ENCODE measurements at places on chromosomes 7 and 10.

DNA sequence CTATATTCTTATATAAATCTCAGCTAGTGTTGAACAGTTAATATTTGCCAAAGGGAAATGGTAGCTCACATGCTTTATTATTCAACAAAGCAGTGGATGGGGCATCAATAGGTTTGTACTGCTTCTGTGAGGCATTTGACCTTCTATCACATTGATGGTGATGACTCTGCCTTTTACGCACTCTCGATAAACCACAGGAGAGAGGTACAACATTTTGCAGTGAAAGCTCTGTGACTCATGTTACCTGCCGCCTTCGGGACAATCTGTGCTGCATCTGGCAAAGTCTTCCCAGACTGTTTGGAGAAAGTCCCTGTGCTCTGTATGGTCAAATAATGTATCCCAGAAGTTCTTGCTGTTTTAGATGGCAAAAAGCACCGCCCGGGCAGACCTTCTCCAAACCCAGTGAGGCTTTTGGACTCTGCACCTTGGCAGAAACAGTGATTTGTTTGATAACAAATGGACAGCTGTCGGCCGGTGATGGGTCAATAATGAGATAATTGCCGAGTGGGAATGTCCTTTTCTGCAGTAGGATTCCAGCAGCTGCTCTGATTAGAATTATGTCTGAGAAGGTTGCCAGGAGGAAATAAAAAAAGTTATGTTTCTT, 61.0 kb downstream of the PLPP4 start:
- no peak for DNase-seq

GRCh38 chr7:79531116-79531515, 77.6 kb upstream of the MAGI2 start:
- DNase-seq: no peak

GRCh38 chr7:17770710-17771375, 169.5 kb downstream of the SNX13 start:
- no peak for DNase-seq

DNA sequence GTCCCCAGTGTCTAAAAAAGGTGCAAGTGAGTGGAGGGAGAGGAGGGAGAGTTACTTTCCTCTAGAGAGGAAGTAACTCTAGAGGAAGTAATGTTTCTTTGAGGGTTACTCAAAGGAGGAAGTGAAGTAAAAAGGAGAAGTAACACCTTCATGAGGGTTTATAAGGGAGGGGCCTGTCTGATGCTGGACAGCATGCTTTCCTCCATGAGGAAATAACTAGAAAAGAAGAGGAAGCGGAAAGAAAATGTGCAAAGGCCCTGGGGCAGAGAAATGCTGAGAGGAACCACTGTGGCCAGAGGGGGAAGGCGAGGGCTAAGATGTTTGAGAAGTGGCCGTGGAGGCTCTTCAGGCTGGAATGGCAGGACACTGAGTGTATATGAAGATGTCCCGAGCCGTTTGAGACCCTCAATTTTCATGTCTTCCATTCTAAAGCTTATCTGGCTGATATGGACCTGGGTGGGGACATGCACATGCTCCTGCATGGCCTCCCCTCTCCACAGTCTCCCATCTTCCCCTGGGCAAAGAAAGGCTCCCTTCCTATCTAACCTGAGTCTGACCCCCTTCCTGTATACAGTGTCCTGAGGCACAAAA, 3.4 kb upstream of the SLC18A2 start:
- DNase-seq: no peak

DNA sequence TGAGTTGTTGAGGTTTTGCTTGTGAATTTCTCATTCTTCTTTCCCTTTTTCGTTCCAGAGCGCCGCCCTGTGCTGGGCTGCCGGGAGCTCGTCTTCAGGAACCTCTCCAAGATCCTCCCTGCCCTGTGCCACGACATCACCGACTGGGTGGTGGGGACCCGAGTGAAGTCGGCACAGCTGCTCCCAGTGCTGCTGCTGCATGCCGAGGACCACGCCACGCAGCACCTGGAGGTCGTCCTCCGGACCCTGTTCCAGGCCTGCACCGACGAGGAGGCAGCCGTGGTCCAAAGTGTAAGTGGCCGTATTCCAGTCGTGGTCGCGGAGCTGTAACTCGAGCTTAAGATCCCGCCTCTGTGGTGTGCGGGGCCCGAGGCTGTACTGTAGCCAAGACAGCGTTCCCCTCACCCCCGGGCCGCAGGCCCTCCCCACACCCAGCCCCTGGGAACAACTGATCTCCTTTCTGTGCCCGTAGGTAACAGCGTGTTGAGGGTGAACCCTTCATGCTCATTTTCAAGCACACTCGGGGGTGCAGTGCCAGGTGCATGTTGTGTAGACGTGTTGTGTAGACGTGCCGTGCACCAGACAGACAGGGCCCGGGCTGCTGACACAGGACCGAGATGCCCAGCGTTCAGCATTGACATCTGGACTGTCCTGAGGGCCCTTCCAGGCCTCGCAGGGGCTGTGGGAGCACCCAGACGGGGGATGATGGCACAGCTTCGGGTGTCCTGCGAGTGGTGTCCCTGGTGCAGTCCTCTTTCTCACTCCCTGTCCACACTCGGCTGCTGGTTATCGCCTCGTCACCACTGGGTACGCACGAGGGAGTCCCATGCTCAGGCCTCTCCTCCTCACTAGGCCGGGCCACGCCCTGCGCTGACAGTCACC, 27.7 kb upstream of the PRKAR1B start:
- DNase-seq: no peak

DNA sequence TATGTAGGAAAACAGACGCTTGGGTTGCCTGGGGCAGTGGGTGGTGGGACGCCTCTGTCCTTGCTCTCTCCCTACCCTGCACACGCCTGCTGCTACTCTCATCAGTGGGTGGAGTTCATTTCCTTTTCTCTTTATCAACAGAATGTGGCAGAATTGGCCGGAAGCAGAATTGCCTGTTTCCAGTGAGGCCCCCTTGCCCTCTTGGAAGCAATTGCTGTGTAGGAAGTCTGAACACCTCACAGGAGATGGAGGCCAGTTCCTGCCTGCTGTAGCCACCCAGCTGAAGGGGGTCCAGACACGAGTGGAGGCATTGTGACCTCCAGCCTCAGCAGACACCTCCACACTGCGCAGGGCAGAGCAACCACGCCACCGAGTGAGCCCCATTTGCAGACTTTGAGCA, 331.6 kb upstream of the ZNF32 start:
- no peak for DNase-seq

- DNase-seq: peak; percentile 84
These were observed 83.9 kb downstream of the JAZF1 start for GRCh38 chr7:28096713-28097112.

- DNase-seq: no peak
These were observed 76.4 kb downstream of the LYZL2 start for GRCh38 chr10:30553018-30553625.

GRCh38 chr10:71837098-71837827, 13.8 kb downstream of the PSAP start:
- DNase-seq: no peak

DNA sequence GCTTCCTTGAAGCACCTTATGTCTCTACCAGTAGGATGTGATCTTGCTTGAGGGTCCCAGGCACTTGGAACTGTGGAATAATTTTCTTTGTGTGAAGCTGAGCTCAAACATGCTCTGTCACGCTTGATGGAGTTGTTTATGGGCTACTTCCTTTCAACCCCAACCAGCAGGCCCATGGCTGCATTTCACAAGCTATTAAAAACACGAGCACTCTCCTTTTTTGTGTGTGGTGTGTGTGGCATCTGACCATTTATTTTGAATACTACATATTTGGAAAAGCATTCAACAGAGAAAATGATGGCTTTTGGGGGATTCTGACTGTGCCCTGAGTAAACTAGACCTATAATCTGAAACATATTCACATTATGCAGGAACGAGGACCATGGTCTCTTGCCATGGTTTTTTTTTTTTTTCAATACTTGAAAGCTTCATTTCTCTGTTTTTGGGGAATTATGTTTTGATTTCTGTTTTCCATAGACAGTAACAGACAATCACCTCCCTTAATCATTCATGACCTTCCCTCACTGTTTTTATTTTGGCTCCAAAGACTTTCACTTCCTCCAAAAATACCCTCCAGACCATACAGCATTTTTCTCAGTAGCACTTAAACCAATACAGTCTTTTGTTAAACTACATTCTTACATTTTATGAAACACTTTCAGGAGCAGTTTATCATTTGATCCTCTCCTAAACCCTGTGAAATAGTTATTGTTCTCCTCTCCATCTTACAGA, 233.6 kb upstream of the BMPER start:
- DNase-seq: no peak

- DNase-seq: no peak
These were observed 130.9 kb downstream of the SND1 start for GRCh38 chr7:127782654-127783559.

GRCh38 chr7:47635091-47636080, 53.5 kb upstream of the TNS3 start:
- no peak for DNase-seq

DNA sequence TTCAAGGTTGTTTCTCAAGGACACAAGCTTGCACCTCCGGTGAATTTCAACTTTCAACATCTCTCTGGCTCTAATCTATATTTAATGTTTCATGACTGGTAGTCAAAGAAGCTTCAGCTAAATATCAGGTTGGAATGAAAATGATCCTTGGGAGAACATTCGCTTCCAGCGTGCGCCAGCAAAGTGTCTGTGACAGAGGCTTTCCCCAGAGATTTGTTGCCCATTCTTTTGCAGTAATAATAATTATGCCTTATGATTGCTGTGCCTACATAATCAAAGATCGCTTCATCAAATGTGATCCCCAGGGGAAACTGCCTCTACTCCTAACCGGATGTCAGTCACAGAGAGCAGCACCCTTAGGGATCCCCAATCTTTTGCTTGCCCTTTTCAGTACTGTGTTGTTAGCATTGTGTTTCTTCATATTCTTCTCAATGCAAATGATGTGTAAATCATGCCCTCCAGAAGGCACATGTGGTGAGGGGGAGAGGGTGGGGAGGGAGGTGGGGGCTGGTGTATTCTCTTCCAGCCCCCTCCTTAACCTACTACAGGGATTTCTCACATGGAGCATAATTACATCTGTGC, 30.5 kb downstream of the FZD1 start:
- no peak for DNase-seq

GRCh38 chr10:8060010-8060703, 5.7 kb downstream of the GATA3 start:
- DNase-seq: no peak

GRCh38 chr7:147483634-147484292, 1106.8 kb upstream of the C7orf33 start:
- peak; percentile 25 for DNase-seq

GRCh38 chr7:84389242-84389641, 194.7 kb upstream of the SEMA3A start:
- no peak for DNase-seq

GRCh38 chr7:150357270-150357669, 11.4 kb upstream of the REPIN1 start:
- no peak for DNase-seq

GRCh38 chr7:142880876-142881505, 4.6 kb downstream of the TRPV6 start:
- peak; percentile 35 for DNase-seq

GRCh38 chr10:84194424-84195043, at the start of gene CDHR1:
Gene CDHR1 (plus strand): TSS chr10:84194537. CDS start chr10:84194761, 224 bp downstream.
- DNase-seq: no peak

DNA sequence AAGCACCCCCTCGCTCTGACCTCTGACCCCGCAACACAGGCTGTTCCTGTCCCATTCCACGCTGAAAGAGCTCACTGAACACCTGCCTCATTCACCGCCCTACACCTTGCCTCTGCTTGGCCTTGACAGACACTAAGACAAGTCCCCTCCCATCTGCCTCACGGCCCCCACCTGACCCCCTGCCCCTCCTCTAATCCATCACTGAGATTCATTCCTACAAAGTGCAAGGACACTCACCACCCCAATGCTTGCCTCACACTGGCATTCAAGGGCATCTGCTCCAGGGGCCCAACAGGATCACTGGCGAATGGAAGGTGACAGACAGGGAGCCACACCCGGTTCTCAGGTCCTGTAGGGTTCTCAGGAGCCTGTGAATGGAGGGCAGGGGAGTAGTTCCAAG, 68.1 kb upstream of the NANOS1 start:
- DNase-seq: no peak

DNA sequence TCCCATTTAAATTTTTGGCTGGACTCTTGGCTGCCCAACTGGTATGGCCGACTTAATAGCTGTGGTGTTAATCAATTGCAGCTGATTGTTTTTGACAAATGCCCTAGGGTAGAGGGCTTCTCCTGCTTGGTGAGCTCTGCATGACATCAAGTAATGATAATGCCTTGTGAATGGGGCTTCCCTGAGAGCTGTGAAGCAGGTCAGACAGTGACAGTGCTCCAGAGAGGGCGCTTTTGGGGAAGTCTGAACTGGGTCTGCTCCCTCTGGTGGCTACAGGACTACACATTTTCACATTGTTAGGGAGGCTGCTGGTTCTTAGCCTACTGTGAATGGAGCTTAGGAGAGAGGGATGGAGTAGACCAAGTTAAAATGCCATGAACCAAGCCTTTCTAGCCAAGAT, 98.8 kb downstream of the SDK1 start:
- DNase-seq: peak; percentile 9

GRCh38 chr10:89274928-89275327, 23.4 kb upstream of the LIPA start:
- peak; percentile 74 for DNase-seq

GRCh38 chr10:108078263-108078662, 913.8 kb upstream of the SORCS1 start:
- DNase-seq: no peak
